ENCODE measurements at places on chromosomes 12 and 14.

DNA sequence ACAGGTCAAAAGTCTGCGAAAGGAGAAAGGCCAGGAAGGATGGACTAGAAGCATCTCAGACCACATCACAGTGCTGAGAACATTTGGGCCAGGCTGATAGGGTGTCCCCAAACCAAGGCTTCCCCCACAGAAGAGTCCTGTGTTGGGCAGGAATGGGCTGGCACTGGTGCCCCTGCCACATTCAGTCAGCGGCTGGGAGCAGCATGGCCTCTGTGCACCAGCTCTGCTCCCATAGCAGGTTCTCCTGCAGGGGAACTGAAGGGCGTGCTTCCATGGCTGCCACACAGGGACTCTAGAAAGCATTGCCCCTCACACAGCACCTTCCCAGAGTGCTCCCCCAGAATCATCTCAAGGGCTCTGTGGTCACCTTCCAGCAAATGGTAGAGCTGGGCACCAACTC lies 17.5 kb downstream of the EVL start:
- DNase-seq = no peak

DNA sequence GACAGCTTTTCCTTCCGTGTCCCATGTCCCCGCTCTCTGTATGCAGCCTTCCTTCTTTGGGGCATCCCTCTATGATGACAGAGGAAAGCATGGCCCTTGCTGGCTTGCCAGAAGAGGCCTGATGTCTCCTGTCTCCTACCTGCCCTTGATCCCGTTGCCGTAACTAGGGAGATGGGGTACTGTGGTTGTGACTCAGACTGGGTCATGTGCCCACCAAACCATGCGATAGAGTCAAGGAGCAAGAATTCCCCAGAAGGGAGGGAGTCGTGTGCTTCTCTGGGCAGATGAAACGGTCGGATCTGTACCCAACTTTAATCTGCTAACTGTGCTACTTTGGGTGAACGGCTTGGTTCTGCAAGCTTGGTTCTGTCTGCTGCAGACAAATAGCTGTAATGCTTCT lies 99.1 kb upstream of the DYNC1H1 start:
- DNase-seq = no peak

DNA sequence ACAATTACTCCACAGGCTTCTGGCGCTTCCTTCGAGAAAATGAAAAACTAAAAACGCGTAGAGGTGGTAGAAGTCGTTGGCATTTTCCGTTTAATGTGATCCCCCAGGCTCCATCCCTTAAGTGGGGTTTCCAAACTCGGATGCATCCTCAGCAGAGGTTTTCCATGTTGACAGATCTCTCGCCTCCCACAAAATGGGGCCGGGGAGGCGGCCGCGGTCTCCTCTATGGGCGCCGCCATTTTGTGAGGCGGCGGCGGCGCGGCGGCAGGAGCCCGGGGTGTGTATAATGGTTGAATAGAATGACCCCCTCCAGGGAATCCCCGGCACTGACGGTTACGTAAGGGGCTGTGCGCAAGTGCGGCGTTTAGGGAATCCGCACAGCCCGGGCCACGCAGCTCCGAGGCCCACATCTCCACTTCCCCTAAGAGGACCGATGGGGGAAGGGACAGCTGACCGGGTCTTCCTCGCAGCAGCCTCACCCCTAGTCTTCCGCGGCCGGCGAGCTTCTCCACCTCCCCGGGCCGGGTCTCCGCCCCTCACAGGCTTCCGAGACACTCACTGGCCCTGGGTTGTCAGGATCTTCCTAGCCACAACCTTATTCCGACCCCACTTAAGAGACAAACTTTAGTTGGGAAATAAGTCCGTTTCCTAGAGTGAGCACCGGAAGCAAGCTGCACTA lies 2.1 kb upstream of the ARID2 start:
- peak; percentile 65 for DNase-seq

GRCh38 chr14:83529531-83529930 lies 1995.9 kb upstream of the SEL1L start:
- DNase-seq = no peak

DNA sequence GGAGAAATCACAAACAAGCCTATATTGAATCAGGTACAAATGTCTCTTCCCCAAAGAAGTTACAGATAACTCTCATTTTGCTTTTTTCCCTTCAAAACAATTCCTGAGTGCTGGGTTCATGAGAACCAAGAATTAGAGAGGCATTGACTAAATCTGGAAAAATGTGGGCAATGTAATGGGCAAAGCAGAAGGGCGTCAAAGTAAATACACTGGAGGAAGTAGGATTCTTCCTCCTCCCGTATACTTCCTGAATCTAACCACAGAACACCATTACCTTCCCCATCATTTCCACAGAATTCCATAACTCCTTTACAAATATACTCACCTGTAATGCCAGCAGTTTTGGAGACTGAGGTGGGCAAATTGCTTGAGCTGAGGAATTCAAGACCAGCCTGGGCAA lies 3.0 kb upstream of the RBMS2 start:
- DNase-seq = no peak

DNA sequence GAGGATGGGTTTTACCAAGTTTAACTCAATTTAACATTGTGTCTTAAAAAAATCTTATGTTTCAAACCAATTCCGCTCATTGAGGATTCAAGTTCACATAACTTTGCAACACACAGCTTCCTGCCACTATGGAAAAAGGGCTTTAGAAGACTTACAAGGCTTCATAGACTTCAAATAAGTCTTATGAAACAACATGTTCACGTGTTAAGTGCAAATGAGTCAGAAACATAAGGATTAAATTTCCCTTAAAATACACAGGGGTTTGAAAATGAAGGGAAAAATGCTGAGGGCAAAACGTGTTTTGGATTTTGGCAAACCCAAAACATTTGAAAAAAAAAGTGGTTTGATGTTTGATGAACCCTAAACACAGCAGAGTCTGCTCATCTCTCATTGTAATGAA lies 364.8 kb downstream of the BMP4 start:
- no peak for DNase-seq

GRCh38 chr14:103071544-103072251 lies 12.3 kb upstream of the LBHD2 start:
- no peak for DNase-seq

DNA sequence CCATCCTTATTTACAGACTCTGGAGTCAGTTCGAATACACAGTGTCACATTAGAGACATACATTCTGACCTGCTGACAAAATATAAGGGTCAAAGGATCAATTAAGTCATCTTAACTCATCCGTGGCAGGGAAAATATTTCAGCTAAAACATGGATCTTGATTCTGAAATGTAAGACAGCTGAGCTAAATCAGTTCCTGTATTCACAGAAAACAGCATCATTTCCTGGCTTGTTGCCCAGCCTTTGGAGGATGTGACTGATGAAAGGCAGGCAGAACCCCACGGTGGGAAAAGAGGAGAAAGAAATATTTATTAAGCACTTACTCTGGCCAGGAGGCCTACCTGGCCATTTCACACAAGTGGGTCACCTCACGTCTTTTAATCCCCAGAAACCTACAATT lies 101.9 kb downstream of the GAS2L3 start:
- DNase-seq = no peak

DNA sequence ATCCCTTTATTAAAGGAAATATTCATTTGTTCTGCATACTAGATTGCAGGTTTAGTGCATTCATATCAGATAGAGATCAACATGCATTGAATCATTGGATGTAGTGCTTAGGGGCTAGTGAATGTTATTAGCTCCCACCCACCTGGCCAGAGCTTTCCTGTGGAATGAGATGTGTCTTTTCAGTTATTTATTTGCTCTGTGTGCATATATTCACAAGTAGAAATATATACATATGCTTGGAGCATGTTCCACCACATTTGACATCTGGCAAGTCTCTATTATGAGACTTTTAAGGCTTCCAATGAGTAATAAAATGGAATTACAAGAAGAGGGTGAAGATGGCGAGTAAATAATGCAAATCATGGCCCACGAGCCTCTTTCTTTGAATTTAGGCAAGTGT lies 180.0 kb upstream of the LMO3 start:
- no peak for DNase-seq

GRCh38 chr12:57460841-57461275 lies 1.3 kb downstream of the GLI1 start:
- DNase-seq = no peak
